CD4-positive, alpha-beta T cell treated with Interleukin-1 beta for 1 hour (primary cell): ENCODE measurements at places on chromosomes 6 and 20.
A peak's percentile ranks its signal among the peaks of the same experiment; 100 is the strongest.

- no peak for DNase-seq
Measured at GRCh38 chr6:100472674-100473073, 8.0 kb upstream of the SIM1 start.

DNA sequence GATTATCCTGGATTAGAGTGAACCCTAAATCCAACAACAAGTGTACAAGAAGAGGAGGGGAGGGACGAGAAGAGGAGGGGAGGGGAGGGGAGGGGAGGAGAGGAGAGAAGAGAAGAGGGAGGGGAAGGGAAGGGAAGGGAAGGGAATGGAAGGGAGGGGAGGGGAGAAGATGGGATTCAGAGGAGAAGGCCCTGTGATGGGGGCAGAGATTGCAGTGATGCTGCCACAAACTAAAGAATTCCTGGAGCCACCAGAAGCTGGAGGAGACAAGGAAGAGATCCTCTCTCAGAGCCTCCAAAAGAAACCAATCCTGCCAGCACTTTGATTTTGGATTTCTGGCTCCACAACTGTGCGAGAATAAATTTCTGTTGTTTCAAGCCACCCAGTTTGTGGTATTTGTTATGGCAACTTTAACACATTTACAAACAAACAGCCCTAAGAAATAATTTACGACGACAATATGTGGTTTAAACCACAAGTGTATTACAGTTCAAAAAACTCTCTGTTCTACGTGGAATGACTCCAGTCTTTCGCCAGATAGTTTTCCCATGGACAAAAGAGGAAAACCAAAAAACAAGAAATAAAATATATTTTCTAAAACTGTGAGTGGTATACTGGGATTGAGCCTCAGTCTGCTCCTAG is 235.4 kb downstream of the HDGFL1 start:
- DNase-seq = no peak

DNA sequence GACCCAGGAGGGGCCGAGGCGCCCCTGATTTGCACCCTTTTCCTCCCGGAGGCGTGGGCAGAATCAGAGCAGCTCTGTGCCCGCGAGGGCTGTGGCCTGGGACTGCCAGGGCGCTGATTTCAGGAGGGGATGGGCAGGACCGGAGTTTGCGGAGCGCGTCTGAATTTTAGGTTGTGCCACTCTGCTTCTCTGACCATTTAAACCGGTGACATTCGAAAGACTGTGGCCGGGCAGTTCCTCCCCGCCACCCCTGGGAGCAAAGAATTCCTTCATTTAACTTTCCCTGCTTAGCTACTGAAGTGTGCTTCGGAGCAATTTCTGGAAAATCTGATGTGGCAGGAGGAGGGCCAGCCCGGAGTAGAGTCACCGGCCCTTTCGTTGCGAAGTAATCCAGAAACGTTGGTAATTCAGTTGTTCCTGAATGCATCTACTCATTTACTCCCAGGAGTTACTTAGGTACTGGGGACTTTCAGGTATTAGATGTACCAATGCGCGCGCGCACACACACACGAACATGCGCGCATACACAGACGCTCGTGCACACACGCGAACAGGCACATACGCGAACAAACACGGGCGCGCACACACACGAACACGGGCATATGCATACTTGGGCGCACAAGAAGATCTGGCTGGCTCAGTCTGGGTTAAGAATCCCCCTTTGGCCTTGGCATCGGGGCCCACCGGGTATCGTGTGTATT is 568 bp downstream of the CCDC170 start:
- no peak for DNase-seq

DNA sequence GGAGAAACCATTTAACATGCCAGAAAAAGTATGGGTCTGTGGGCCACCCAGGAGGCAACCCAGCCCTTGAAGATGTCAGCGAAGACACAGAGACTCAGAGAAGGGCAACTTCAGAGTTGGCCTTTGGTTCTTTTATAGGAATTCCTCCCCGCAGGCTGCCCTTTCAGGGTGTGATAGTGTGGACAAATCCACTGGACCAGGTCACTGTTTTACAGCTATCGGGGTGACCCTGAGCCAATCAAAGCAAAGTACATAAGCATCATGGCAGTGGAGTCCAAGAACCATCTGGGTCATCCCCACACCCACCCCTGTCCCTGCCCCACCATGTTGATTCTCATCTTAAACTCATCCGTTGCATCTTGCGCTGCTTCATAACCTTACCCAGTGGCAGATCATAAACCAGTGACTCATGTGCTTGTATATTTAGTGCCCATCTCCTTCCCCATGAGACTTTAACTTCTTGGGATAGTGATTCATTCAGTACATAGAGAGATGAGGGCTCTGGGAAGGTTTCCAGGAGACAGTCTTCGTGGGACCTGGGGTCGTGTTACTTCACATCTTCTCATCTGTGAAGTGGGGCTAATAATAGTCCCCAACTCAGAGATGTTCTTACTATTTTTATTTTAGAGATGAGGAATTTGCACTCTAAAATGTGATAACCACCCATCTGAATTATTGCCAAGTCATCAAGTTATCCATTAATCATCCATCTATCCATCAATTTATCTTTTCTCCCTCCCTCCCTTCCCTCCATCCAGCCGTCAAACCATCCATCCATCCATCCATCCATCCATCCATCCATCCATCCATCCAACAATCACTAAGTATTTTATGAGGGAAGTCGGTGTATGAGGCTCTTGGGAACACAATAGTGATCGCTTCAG is 51.0 kb downstream of the EDN3 start:
- DNase-seq = no peak

DNA sequence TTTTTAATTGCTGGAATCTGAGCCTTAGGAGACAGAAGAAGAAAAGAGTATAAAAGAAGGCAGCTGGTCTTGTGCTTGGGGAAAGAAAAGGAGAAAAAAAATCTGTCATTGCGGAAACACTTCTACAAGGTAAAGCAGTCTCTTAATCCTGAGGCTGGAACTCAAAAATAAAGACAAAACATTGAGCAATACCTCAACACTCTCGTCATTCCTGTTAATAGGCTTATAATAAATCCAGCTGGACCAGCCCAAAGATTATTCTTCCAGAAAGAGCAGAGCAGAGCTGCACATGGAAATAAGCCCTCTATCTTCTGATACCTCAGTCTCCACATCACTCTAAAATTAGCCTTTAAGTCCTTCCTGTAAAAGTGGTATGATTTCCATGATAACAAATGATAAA is 62.0 kb upstream of the HIVEP1 start:
- no peak for DNase-seq

DNA sequence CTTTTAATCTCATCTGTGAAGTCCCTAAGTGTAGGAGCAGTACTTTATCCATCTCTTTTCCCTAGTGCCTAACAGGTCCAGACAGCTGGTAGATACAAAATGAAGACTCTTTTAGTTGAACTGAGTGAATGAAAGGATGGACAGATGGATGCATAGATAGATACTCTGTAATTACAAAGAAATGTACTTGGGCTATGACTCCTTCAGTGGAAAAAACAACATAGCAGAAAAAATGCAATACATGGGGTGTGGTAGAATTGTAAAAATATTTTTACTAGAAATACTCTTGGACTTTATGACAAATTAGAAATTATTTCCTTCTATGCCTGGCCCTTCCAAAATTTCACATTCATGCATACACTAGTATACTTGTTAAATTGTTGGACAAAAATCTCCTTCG is 29.3 kb downstream of the KCNQ5 start:
- no peak for DNase-seq

DNA sequence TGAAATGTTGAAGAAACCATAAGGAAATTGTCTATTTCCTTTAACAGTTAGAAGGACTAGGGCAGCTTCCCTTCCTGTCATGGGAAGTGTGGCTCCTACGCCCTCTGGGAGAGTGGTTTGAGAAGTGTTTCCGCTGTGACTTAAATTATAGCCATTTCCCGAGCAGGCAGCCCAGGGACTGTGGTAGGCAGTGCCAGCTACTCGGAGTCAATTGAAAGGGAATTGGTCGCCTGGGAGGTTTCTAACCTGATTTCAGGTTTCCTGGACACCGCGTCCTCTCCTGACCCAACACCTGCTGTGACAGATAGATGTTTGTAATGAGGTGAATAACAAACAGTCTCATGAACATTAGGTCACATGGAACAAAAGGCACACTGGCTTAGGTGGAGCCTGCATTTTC is 256.1 kb upstream of the PLCB4 start:
- DNase-seq = no peak

- no peak for DNase-seq
Measured at GRCh38 chr6:17712576-17712975, 5.9 kb upstream of the NUP153 start.

- peak; percentile 86 for DNase-seq
Measured at GRCh38 chr20:62143081-62143956, at the start of the genes PSMA7 and SS18L1. Gene PSMA7, minus strand, starts transcription at chr20:62143394. Its CDS starts 91 bp downstream, at chr20:62143303. Gene SS18L1, plus strand, starts transcription at chr20:62143769. Its CDS starts 52 bp downstream, at chr20:62143821.

DNA sequence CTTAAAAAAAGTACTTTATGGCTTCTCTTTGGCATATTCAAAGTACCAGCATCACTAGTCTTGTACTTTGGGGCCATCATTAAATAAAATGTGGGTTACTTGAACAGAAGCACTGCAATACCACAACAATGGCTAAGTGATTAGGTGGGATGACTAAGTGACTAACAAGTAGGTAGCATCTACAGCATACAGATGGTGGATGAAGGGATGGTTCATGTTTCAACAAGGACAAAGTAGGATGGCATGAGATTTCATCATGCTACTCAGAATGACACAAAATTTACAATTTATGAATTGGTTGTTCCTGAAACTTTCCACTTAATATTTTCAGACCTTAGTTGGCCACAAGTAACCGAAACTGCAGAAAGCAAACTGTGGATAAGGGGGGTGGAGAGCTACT is 7.7 kb downstream of the MPC1 start:
- no peak for DNase-seq

DNA sequence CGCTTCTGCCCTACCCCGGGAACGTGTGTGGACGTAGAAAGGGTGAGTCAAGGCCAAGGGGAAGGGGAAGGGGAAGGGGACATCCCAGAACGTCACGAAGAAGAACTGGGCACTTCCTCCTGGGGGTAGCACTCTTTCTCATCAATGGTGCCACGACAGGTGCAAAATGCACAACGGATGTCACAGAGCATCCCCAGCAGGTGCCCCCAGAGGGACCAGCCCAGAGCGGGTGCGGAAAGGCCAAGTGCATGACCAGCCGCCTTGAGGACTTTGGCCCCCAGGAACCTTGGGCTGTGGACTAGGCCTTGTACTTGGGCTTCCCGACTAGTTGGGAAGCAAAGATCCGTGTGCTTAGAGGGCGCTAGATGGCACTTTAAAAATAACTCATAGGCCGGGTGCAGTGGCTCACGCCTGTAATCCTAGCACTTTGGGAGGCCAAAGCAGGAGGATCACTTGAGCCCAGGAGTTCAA is 12.1 kb upstream of the SRC start:
- peak; percentile 23 for DNase-seq

GRCh38 chr6:34656378-34657036 is 40.1 kb downstream of the ILRUN start:
- peak; percentile 44 for DNase-seq

DNA sequence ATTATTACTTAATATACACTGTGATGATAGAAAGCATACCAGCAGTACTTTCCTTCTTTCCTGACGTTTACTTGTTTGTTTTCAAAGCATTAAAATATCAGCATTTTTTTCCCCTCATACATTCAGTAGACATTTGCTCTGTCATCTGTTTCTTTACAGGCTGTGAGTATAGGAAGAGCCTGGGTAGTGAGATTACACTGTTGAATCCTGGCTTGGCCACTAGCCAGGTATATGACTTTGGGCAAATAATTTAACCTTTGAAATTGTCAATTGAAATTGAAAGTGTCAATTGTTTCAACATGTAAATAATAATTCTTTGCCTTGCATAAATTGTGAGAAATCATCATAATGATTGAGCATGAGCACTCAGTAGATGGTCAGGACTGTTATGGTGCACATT is 336.2 kb downstream of the CDKAL1 start:
- no peak for DNase-seq

GRCh38 chr6:42406306-42407280 is 45.1 kb downstream of the TRERF1 start:
- no peak for DNase-seq

DNA sequence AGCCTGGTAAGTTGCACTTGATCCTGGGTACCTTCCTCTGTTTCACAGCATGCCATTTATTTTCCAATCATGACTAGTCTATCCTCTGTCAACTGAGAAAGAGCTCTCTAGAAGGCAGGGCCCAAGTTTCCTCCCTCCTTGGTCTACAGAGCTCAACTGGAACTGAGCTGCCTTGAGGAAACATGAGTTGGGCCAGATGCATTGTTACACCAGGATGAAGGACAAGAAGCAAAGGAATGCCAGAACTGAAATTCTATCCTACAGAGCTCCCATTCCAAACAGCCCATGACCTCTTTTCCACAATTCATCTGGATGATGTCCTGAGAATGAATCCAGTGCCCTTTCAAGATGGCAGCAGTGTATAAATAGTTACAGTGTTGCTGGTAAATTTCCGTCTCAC is 66.7 kb upstream of the E2F3 start:
- no peak for DNase-seq

GRCh38 chr6:126341126-126341525 is 1.2 kb downstream of the CENPW start:
- no peak for DNase-seq

DNA sequence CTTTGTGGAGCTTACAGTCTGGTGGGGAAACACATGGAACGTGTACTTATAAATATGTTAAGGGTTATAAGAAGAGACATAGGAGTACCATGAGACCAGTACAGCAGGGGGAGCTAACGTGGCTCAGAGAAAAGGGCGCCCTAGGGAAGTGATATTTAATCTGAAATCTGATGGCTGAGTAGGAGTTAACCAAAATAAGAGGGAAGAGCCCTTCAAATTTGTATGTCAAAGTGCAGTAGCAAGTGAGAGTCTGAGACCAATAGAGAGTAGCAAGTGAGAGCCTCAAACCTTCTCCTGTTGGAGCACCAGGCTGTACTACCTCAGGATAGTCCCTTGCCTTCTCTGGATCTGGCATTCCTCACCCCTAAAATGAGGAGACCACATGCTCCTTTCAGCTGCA is 6.1 kb upstream of the PKIG start:
- DNase-seq = no peak

- DNase-seq = no peak
Measured at GRCh38 chr6:119535332-119535731, 185.8 kb upstream of the MAN1A1 start.

- DNase-seq = no peak
Measured at GRCh38 chr6:10518557-10519407, 2.4 kb upstream of the GCNT2 start.

DNA sequence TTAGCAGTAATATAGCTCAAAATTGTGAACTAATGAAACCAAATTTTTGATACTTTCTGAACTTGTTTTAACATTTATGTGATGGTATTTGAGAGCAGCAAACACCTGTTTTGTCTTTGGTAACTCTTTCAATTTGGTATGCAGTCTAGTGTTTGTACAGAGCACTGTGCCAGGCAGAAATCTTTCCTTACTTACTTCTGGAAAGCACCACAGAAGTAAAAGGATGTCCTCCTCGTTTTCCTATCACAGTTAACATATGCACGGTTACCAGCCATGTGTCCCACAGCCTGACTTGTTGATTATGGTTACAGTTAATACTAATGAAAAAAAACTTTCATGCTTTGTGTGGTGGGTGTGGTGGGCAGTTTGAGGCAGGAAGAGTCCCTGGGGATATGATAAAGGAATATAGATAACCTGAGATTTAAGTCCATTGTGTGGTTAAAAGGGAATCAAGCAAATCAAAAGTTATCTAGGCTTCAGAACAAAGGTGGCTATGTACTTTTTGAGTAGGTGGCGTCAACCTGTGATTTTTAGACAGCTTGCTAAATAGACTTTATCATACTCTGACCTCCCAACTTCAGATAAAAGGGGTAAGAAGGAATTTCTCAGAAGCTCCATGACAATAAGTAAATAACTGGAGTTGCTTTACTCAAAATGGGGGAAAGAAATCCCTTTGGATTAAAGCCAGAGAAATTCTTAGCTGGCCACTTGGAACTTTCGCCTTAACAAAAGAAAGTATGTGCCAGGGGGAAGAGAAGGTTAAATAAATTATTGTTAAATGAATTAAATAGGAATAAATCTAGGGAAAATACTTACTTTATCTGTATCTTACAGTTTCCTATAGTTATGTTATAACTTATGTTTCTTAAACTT is 20.1 kb upstream of the COL10A1 start:
- no peak for DNase-seq
